ENCODE measurements at places on chromosomes 5 and 9. TPM values are rescaled to one million over a fixed set of nuclear protein-coding genes. Genes with fewer than 3 reads are reported as not detected.

DNA sequence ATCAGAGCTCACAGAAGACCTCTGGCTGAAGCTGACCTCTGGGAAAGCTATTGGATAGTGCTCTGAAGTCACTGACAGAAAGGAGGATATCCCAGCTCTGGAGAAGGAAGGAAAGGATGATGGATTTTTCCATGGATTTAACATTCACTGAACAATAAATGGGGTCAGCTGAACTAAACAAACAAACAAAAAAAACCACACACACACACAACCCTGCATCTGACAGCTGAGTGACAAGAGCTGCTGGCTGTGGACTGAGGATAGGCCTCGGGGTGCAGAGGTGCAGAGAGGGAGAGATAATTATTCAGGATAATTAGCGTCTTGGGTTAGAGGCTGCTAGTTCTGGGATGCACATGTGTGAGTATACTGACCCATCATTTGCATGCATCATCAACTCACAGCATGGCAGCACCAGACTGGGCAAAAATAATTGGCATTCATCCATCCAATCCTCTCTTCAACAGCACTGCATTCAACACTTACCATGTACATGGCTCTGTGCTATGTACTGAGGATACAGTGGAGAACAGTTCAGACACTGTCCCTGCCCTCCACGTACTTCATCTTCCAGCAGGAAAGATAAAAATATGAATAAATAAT, 131.4 kb upstream of the TRIM32 start:
- H3K4me1 ChIP-seq: no peaks in the 10 kb centered on the region
- H3K36me3 ChIP-seq: no peaks in the 10 kb centered on the region
- H3K4me3 ChIP-seq: no peak overlapping the region
- H3K27me3 ChIP-seq: peaks cover 3% of the 10 kb centered on the region

Gene C5orf52
- not detected for total RNA-seq

DNA sequence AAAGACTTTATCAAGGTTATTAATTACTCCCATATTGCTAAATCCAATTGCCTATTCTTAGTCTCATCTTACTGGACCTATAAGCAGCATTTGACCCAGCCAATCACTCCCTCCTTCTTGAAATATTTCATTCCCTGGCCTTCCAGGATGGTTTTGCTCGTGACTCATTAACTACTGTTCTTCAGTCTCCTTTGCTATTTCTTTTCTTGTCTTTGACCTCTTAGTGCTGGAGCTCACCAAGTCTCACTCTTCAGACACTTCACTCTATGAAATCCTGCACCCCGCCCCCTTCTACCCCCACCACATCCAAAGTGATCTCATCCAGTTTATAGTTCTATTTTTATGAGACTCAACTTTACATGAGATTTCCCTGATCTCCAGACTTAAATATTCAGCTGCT, 803.1 kb upstream of the WWC1 start:
- DNase-seq: no peak
- H3K36me3 ChIP-seq: no peaks in the 10 kb centered on the region
- H3K4me3 ChIP-seq: no peak overlapping the region
- H3K27me3 ChIP-seq: no peaks in the 10 kb centered on the region
- H3K27ac ChIP-seq: no peak overlapping the region
- H3K4me1 ChIP-seq: no peaks in the 10 kb centered on the region

Gene MAMDC2
- total RNA-seq: 1.2 TPM

Gene BAAT
- 0.25 TPM for total RNA-seq

DNA sequence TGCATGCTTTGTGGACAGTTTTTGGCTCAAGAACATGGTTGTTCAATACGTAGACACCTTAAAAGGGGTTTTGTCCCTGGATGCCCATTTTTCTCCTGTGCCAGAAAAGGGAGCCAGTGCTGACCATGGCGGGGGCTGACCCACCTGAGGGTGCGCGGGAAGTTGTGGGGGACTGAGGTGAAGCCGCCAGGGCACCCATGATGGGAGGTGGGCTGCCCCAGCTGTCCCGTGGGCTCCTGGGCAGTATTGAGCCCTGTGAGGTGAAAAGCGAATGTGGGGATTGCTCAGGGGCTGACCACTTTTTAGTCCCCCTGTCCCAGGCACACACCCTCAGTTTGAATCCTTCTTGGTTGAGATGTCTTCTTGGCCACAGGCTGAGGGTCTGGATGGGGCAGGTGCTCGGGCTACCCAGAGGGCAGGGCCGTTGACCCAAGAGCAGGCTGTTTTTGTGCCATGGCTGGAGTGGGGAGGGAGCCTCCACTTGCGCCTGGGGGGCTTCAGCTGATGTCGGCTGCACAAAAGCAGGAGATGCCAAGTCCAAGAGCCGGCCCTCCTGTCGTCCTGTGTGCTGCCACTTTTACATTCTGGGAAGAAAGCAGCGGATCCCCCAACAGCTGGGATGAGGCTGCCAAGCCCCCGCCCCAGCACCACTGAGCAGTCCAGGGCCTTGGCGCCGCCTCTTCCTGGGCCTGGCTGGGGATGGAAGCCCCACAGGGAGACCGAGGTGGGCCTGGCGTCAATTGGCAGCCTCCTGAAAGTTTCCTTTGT, 120.1 kb downstream of the WNK2 start:
- no peaks in the 10 kb centered on the region for H3K36me3 ChIP-seq
- no peak overlapping the region for H3K27ac ChIP-seq
- H3K27me3 ChIP-seq: no peaks in the 10 kb centered on the region
- no peaks in the 10 kb centered on the region for H3K4me1 ChIP-seq
- no peak for DNase-seq

Gene LHFPL2
- total RNA-seq: 17.9 TPM

- no peaks in the 10 kb centered on the region for H3K27me3 ChIP-seq
- H3K36me3 ChIP-seq: no peaks in the 10 kb centered on the region
- H3K27ac ChIP-seq: no peak overlapping the region
Measured at GRCh38 chr5:173944511-173944910, 44.5 kb upstream of the C5orf47 start.

DNA sequence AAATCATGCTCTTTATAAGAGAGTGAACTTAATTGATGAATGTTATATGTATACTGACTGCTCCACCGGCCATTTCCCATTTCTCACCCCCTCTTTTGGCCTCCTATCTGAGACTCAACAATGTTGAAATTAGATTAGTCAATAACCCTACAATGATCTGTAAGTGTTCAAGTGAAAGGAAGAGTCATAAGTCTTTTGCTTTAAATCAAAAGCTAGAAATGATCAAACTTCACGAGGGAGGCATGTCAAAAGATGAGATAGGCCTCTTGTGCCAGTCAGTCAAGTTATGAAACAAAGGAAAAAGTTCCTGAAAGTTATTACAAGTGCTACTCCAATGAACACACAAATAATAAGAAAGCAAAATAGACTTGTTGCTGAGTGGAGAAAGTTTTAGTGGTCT, 83.1 kb downstream of the NLN start:
- no peaks in the 10 kb centered on the region for H3K27me3 ChIP-seq
- no peak overlapping the region for H3K4me3 ChIP-seq
- no peak overlapping the region for H3K27ac ChIP-seq

- H3K4me3 ChIP-seq: no peak overlapping the region
- H3K4me1 ChIP-seq: no peaks in the 10 kb centered on the region
- no peaks in the 10 kb centered on the region for H3K36me3 ChIP-seq
Measured at GRCh38 chr5:55911784-55912653, 60.9 kb downstream of the IL31RA start.

DNA sequence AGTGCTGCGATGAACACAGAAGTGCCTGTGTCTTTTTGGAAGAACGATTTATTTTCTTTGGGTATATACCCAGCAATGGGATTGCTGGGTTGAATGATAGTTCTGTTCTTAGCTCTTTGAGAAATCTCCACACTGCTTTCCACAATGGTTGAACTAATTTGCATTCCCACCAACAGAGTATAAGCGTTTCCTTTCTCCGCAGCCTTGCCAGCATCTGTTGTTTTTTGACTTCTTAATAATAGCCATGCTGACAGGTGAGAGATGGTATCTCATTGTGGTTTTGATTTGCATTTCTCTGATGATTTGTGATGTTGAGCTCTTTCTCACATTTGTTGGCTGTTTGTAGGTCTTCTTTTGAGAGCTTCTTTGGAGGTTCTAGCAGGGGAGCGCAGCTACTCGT, 134.6 kb downstream of the TENT4A start:
- H3K4me3 ChIP-seq: no peak overlapping the region
- DNase-seq: no peak

Gene PGM5
- total RNA-seq: 0.15 TPM

DNA sequence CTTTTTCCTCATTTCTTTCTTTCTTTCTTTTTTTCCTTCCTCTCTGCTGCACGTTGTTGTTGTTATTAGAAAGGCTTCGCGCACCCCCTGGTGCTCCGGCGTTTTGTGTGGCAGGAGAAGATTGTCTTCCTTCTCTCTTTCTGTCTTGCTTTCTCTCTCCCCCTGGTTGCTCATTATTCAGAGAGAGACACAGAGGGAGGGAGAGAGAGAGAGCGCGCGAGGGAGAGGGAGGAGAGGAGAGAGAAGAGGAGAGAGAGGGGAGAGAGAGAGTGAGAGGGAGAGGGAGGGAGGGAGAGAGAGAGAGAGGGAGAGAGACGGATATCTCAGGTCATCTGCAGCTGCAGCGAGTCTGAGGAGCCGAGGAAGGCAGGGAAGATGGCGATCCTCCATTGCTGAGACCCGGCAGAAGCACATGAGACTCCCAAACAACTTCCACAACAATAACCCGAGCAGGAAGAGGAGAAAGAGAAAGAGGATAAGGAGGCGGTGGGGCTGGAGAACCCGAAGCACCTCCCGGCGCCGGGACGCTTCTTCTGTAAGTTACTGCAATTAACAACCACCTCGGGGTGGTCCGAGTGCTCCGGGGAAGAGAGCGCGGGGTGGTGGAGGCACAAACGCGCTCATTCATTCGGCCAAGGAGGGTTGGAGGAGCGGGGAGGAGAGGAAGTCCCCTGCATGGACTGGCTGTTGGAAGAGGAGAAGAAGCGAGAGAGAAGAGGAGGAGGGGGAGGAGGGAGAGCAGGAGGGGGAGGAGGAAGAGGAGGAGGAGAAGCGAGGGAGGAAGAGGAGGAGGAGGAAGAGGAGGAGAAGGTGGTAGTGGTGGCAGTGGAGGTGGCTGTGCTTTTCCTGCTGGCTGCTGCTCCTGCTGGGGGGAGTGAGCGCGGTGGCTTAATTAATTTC, at the start of gene ZNF462:
Gene ZNF462, plus strand, starts transcription at position 346 of the 900 bp plus-strand sequence. CDS start 60,218 bp downstream, outside the sequence.
- no peaks in the 10 kb centered on the region for H3K27me3 ChIP-seq
- H3K4me3 ChIP-seq: peak within 1 kb of the TSS; percentile 56
- peak within 1 kb of the TSS; percentile 29 for H3K27ac ChIP-seq
- peaks cover 16% of the 10 kb centered on the region for H3K4me1 ChIP-seq

DNA sequence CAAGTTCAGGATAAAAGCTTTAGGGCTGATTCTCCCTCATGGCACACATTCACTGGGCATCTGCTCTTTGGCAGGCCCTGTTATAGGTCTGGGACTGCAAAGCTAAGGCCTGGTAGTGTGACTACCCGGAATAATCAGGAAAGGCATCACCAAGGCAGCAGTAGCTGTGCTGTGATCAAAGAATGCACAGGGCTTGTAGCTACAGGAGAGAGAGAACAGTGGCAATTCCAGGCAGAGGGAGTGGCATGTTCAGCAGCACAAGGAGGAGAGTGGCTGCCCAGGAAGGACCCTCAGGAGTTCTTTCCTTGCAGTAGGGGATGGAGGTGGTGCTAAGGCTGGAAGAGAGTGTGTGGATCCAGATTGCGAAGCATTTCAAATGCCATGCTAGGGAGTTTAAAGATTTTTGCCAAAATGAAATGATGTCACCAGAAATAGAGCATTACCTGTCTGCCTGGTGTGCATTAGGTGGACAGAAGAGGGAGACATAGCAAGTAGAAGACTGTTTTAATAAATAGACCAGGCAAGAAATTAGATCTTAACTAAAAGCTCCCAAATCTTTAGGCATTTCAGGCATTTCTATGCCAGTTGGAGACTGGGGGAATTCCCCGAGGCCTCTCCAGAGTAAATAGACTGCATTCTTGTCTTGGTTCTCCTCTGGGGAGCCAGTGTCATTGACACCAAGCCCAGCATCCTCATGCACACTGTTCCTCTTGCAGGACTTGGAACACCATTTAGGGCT, 69.1 kb downstream of the GPR21 start:
- H3K27ac ChIP-seq: no peak overlapping the region
- peaks cover 17% of the 10 kb centered on the region for H3K36me3 ChIP-seq
- no peaks in the 10 kb centered on the region for H3K4me1 ChIP-seq
- H3K4me3 ChIP-seq: no peak overlapping the region
- no peaks in the 10 kb centered on the region for H3K27me3 ChIP-seq

DNA sequence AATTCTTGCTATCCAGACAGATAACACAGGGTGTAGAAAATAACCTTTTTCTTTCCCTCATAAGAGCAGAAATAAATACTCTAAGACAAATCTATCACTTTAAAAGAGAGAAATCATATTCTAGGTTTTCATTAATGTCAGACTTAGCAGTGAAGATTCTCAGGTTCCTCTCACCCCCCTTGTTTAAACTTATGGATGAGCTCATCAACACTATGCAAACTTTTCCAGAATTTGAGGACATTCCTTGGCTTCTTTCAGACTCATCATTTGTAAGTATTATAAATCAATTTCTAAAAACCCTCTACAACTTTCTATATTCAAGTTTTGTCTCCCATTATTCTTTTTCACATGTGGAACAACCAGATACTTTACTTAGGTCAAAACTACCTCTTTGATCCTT, 374.9 kb upstream of the TRPC7 start:
- no peak for DNase-seq
- no peaks in the 10 kb centered on the region for H3K4me1 ChIP-seq
- H3K27ac ChIP-seq: no peak overlapping the region
- peaks cover 5% of the 10 kb centered on the region for H3K27me3 ChIP-seq

GRCh38 chr5:137498301-137498735, 808 bp downstream of the SPOCK1 start:
- H3K36me3 ChIP-seq: no peaks in the 10 kb centered on the region
- H3K27me3 ChIP-seq: peaks cover 34% of the 10 kb centered on the region
- no peak for DNase-seq
- H3K4me1 ChIP-seq: no peaks in the 10 kb centered on the region

DNA sequence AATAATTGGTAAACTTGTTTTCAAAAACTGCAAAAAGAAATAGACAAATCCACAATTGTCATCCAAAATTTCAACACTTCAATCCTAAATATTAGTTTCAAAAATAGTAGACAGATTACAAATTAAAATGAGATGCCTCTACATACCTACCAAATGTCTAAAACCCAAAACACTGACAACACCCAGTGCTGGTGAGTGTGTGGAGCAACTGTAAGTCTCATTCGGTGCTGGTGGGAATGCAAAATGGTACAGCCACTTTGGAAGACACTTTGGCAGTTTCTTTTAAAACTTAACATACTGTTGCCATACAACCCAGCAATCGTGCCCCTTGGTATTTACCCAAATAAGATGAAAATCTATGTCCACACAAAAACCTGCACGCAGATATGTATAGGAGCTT, 6.7 kb downstream of the ECM2 start:
- no peak overlapping the region for H3K4me3 ChIP-seq
- H3K4me1 ChIP-seq: no peaks in the 10 kb centered on the region
- no peaks in the 10 kb centered on the region for H3K36me3 ChIP-seq
- DNase-seq: no peak
- no peak overlapping the region for H3K27ac ChIP-seq

GRCh38 chr9:97811533-97812246, 41.3 kb upstream of the FOXE1 start:
- no peaks in the 10 kb centered on the region for H3K36me3 ChIP-seq
- no peak for DNase-seq
- no peak overlapping the region for H3K27ac ChIP-seq
- H3K4me1 ChIP-seq: no peaks in the 10 kb centered on the region

- no peaks in the 10 kb centered on the region for H3K27me3 ChIP-seq
- no peaks in the 10 kb centered on the region for H3K36me3 ChIP-seq
- no peak overlapping the region for H3K4me3 ChIP-seq
- no peak overlapping the region for H3K27ac ChIP-seq
- H3K4me1 ChIP-seq: no peaks in the 10 kb centered on the region
- no peak for DNase-seq
Measured at GRCh38 chr9:130354378-130354777, 88.8 kb downstream of the HMCN2 start.

Gene GABRA1
- not detected for total RNA-seq
